ENCODE measurements at places on chromosomes 2 and 18.
A peak's percentile ranks its signal among the peaks of the same experiment; 100 is the strongest.

DNA sequence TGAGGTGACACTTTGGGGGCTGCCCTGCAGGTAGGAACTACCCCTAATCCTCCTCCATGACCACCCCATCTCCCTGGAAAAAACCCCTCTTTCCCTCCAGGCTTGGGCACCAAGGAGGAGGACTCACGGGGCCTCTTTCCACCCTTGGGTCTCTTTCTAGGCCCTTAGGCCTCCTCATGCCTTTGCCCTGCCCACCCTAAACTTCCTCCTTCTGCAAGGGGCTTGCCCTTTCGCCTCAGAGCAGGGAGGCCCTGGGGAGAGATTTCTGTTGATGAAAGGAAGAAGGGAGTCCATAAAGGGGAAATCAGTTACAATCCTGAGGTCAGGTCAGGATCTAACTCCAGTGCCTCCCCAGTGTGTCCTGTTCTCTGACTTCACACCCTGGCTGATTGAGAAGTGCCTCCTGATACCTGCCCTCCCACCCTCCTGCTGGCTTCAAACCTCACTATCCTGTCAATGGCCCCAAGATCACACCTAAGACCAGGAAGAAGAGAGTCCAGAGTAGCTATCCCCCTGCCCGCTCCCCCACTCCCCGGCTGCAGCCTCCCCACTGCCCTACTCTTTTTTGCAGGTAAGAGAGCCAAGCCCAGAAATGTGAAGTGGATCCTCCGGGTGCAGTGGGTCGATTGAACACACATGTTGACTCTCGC is 16.7 kb upstream of the TNS1 start:
- H3K4me3 ChIP-seq = no peak overlapping the region
- H3K4me1 ChIP-seq = no peaks in the 10 kb centered on the region
- H3K27me3 ChIP-seq = peaks cover 4% of the 10 kb centered on the region
- H3K36me3 ChIP-seq = no peaks in the 10 kb centered on the region
- DNase-seq = no peak

DNA sequence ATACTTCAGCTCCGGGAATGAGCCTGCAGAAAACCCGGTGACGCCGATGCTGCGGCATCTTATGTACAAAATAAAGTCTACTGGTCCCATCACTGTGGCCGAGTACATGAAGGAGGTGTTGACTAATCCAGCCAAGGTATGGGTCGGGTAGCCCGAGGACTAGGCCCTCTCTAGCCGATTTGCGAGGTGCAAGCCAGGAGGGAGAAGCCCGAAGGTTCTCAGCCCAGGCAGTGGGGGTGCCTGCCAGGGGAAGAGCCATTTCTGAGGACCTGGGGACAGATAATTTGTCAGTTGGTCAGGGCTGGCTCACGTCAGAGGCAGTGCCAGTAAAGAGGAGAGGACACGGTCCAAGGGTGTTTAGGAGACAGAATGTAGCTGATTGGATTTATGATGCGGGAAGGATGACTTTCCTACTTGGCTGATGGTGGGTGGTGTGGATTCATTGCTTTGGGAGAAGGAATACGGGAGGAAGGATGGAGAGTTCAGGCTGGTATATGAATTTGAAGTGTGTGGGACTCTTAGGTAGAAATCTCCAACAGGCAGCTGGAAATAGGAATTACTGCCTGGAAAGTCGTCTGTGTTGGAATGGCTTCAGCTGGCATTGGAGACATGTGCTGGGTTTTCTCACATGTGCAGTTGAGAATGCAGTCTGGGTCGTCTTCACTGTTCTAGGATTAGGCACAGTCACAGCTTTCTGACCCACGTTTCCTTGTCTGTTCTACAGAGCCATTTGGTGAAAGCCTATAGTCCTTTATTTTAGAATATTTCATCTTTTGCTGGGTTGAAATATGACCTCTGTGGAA is 874 bp downstream of the NDUFAF7 start:
- no peak overlapping the region for H3K27ac ChIP-seq
- H3K36me3 ChIP-seq = peaks cover 25% of the 10 kb centered on the region
- no peak overlapping the region for H3K4me3 ChIP-seq
- no peaks in the 10 kb centered on the region for H3K27me3 ChIP-seq

- no peaks in the 10 kb centered on the region for H3K4me1 ChIP-seq
- DNase-seq = no peak
- no peaks in the 10 kb centered on the region for H3K27me3 ChIP-seq
- no peak overlapping the region for H3K4me3 ChIP-seq
- H3K27ac ChIP-seq = no peak overlapping the region
- no peaks in the 10 kb centered on the region for H3K36me3 ChIP-seq
These were observed 226.9 kb upstream of the KYNU start for GRCh38 chr2:142650601-142651000.

- no peak overlapping the region for H3K27ac ChIP-seq
- no peaks in the 10 kb centered on the region for H3K36me3 ChIP-seq
- no peak for DNase-seq
- H3K4me1 ChIP-seq = peaks cover 18% of the 10 kb centered on the region
- H3K4me3 ChIP-seq = no peak overlapping the region
- peaks cover 15% of the 10 kb centered on the region for H3K27me3 ChIP-seq
These were observed 6.9 kb upstream of the ZEB2 start for GRCh38 chr2:144526831-144527230.

DNA sequence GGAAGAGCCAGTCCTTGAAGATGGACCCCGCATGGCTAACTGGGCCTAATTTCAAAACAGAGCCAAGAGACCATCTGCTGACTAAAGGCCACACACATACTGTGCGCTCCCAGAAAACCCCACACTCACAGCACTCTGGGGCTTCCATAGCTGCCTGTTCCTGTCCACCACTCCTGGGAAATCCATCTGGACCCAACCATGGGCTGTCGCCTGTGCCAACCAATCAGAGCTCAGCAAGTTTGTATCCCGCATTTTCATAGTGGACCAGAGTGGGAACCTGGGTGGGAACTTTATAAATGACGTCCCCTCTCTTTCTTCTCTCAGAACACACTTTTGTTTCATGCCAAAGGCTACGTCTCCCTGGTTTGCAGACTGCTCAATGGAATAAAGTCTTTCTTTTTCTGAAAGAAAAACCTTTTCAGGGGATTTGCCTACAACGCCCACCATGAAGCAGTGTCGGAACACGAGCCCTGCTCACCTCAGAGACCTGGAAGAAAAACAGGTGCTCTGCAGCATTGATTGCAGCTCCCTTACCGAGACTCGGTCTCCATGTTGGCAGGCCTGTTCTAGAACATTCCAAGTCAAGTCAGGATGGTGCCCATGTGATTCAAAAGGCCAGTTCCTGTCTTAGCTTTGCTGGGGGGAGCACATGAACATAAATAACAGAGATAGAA is 137.2 kb upstream of the GPC1 start:
- H3K4me3 ChIP-seq = no peak overlapping the region
- no peak overlapping the region for H3K27ac ChIP-seq
- peaks cover 75% of the 10 kb centered on the region for H3K27me3 ChIP-seq

GRCh38 chr2:221202431-221202830 is 369.7 kb downstream of the EPHA4 start:
- no peak overlapping the region for H3K27ac ChIP-seq
- H3K4me3 ChIP-seq = no peak overlapping the region
- H3K36me3 ChIP-seq = no peaks in the 10 kb centered on the region
- DNase-seq = no peak

- H3K27ac ChIP-seq = peak overlapping the region; percentile 95
- H3K36me3 ChIP-seq = peaks cover 32% of the 10 kb centered on the region
- H3K4me3 ChIP-seq = no peak overlapping the region
- no peak for DNase-seq
These were observed 27.9 kb downstream of the NEMP2 start for GRCh38 chr2:190506666-190507065.

- H3K4me1 ChIP-seq = no peaks in the 10 kb centered on the region
- no peak overlapping the region for H3K4me3 ChIP-seq
- H3K36me3 ChIP-seq = peaks cover 3% of the 10 kb centered on the region
These were observed 262.6 kb upstream of the SYT4 start for GRCh38 chr18:43539862-43540261.

Data from effector memory CD8-positive, alpha-beta T cell (primary cell).